Kidney capillary endothelial cell (primary cell): ENCODE measurements at places on chromosomes 12 and 14.

DNA sequence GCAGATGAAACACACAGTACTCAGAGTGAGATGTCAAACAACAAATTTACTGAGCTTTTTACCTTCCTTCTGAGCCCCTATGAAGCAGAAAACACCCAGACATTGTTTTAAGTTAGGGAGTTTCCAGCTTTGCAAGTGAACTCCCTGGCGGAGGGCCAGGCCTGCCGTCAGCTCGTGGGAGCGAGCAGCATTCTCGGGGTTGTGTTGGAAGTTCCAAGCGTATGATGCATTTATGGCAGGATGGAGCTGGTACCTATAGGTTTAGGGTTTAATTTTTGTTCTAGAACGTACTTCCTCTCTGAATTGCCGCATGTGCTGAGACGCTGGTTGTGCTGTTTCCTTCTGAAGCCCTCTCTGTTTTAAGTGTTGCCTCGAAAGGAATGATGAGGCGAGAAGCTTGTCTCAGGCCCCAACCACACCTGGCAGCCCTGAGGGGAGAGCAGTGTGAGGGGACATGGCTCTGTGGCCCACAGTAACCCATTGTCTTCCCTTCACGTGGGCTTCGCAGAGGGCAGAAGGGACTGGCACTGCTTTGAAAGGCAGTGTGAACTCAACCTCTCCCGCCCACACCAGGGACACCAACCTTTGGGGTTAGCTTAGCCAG is 76.6 kb downstream of the SSPN start:
- peak; percentile 46 for DNase-seq

DNA sequence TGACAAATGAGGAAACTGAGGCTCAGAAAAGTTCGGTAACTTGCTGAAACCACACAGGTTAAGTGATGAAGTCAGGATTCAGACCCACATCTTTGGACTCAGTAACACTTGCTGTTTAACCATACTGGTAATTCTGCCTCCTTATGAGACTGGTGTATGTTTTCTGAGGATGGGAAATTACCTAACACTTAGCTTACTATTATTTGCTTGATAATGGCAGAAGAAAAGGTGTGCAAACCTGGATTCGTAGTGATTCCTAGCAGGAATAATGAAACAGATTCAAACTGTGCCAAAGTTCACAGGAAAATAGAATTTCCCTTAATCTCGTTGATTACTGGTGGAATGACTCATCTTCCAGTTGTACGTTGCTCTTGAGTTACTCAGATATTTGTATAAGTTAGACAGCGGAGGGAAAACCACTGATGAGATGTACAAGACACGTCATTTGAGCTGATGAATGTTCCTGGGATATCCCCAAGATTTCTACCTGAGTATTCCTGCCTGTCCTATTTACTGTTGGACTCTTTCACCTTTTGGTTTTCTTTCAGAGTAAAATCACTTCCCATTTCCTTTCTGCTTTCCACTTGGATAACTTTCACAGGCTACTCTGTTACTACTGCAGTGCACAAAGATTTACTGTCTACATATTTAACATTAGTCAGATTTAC is 37.5 kb downstream of the PRORP start:
- DNase-seq = peak; percentile 73

DNA sequence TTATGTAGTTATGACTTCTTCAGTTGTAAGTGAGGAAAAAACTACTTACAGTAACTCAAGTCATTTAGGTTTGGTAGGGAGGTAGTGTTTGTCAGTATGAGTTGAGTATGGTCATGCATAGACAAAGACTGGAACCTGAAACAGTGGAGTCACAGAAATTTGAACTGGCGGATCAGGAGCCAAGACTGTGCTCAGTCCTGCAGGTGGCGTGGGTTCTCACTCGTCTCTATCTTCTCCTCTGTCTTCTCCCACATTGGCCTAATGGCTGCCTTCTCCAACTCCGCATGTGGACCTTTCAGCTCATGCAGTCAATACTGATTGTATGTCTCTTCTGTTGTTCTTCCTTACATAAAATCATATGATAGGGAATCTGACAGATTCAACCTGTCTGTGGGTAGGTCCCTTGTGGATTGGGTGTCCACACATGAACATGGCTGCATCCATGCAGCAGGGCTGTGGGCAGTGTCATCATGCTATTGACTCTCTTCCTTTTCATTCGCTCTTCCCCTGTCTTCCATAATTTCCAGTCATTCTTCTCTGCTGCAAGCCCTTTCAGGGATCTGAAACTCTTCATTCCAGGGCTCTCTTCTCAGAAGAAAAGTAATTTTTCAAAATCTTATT is 78.8 kb upstream of the NEDD1 start:
- DNase-seq = no peak

DNA sequence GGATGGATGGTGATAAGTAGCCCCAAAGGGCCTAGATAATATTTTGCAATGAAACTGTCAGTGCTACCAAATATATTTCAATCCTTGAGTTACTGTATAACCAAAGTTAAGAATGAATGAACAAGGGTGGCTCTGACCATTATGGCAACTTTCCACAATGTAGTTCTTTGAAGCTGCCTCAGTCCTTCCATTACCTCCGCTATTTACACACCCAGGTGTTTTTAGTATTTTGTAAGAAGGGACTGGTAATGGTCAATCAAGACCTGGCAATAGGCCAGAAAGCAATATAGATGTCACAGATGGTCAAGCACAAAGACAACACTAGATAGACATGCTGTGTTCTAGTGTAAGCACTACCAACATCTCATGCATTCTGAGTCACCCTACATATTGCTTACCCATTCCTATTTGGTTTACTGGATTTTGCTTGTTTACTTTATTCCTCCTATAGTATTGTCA is 16.3 kb downstream of the DUSP16 start:
- DNase-seq = no peak

- DNase-seq = no peak
Measured at GRCh38 chr12:53972722-53973235, at the start of gene HOXC11. HOXC11 (plus strand) TSS chr12:53973126; CDS start chr12:53973242, 116 bp downstream.

DNA sequence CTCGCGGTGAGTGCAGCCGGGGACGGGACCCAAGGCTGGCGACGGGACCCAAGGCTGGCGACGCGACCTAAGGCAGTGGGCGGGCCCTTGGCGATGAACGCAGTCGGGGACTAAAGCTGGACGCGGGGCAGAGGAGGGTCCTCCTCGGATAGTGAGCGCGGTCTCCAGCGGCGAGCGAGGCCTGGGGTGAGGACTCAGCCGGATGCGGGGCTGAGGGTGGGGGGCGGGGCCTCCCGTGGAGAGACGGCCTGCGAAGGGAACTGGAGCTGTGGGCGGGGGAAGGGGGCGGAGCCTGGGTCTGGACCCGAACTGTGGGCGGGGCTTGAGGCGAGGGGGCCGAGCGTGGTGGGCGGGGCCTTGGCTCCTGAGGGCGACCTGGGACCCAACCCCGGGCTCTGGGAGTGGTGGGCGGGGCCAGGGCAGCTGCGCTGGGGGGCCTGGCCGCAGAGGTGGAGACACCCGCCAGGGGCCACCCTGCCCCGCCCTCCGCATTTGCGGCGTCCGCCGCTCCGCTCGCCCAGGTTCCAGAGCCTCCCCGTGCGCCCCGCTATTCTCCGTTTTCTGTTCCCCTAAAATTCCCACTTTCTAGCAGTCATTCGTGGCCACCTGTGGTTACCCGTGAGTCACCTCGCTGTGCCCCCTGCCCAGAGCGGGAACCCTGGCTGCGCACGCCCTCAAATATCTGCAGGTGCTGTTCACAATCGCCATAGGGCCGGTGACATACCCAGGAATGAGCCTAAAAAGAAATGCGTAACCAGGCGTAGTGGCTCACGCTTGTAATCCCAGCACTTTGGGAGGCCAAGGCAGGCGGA is 508 bp upstream of the BRF1 start:
- peak; percentile 97 for DNase-seq

GRCh38 chr12:65384240-65384639 is 105.8 kb downstream of the MSRB3 start:
- DNase-seq = no peak

GRCh38 chr12:32483993-32484392 is 84.6 kb downstream of the FGD4 start:
- DNase-seq = no peak

DNA sequence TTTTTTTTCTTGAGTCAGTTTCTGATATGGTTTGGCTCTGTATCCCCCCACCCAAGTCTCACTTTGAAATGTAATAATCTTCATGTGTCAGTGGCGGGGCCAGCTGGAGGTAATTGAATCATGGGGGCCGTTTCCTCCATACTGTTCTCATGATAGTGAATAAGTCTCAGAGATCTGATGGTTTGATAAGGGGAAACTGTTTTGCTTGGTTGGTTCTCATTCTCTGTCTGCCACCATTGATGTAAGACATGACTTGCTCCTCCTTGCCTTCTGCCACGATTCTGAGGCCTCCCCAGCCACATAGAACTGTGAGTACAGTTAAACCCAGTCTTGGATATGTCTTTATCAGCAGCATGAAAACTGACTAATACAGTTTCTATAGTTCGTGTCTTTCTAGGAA is 42.9 kb downstream of the WNK1 start:
- no peak for DNase-seq

DNA sequence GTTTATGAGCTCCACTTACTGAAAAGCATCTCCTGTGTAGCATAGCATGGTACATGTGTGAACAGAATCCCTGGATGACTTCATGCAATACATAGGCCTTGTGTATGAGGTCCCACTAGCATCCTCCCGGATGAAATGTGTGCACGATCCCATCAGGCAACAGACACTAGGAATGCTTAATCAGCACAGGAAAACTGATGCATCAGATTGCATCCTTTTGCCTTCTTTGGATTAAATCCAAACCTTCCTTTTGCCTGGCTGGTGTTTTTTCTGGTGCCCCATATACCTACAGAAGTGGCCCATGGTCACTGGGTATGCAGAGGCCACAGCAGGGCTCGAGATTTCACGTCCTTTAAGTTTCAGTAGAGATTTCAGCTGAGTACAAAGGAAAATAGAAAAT is 120.9 kb upstream of the COCH start:
- DNase-seq = no peak

DNA sequence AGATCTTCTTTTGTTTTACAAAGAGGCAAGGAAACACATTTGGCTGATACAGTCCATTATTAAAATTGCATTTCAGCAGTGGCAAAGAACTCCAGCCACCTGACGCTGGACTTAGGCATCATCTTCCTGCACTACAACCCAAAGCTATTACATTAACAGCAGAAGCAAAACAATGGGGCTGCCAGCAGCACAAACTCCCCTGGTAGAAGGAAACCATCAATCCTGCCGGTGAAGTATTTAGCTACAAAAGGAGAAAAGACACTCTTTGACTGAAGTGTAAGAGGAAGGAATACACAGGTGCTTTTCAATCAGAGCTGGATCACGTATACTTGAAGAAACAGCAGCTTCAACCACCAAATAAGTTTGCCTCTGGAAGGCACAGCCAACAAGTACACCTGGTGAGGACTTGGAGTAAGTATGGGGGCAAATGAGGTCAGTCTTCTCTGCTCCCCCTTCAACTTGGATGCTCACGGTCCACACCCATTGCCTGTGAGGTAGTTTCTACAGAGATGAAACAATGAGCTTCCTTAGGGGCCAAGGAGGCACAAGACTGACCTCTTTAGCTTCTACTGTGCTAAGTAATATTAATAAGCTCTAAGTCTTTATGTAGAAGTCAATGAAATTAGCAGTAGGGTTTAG is 125.9 kb upstream of the FOXN3 start:
- DNase-seq = no peak

GRCh38 chr14:101737414-101738339 is 23.8 kb upstream of the PPP2R5C start:
- DNase-seq = no peak

DNA sequence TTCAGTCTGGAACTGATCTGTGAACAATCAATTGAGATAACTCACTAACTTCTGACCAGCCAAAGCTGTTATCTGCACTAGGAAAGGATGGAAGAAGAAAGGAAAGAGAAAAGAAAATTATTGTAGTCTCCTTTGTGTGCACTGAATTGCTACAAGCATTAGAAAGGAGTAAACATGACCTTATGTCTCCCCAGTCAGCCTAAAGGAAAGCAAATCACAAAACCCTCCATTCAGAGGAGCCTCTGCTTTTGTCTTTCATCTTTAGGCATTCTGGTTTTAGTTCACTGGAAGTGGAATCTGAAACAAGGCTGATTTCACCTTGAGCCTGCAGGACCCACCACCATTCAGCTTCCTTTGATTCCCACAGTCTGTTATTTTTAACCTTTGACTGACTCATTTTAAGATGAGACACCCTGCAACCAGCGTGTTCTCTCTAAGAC is 26.0 kb downstream of the TBX3 start:
- no peak for DNase-seq

- DNase-seq = no peak
Measured at GRCh38 chr14:104292084-104292970, 153.9 kb downstream of the KIF26A start.

DNA sequence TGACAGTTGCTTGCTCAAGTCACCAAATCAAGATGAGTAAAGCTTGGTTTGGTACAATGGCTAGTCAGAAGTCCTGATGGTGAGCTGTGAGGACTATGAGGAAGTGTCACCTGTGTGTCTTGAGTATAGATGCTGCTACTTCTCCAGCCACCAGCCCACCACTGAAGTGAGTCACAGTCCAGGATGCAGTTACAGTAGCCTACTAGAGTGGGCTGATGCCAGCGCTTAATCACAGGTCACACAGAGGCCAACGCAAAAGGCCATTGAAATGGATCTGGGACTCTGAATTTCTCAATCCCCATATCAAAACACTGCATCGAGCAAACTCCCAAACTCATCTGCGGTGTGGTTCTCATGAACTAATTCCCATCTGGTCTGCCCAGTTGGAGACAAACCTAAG is 223.1 kb downstream of the ANO6 start:
- DNase-seq = peak; percentile 20

- DNase-seq = no peak
Measured at GRCh38 chr14:64935508-64935907, 7.0 kb downstream of the GPX2 start.

GRCh38 chr14:96911499-96912149 is 114.4 kb downstream of the VRK1 start:
- DNase-seq = no peak

GRCh38 chr14:68516342-68516741 is 276.5 kb downstream of the ZFP36L1 start:
- DNase-seq = no peak

GRCh38 chr14:102516531-102517391 is 7.2 kb upstream of the ANKRD9 start:
- peak; percentile 46 for DNase-seq

DNA sequence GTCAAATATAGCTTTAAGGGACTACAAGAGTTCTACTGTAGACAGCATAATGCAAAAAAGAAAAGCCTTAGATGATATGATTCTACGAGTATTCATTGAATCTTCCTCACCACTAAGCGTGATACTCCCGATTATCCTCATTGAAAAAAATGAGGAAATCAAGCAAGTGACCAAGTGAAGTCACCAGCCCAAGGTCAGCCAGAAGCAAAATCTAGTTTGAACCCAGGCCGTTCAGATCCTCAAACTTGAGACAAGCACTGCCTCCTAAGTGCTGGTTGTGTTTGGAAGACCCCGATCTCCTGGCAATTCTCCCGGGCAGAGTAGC is 845 bp downstream of the GIT2 start:
- DNase-seq = no peak

- DNase-seq = no peak
Measured at GRCh38 chr12:58233886-58234285, 292.5 kb downstream of the ATP23 start.

- DNase-seq = no peak
Measured at GRCh38 chr14:100042286-100042685, 22.9 kb upstream of the EVL start.

GRCh38 chr14:71130491-71131179 is 223.4 kb downstream of the PCNX1 start:
- peak; percentile 63 for DNase-seq
